ENCODE measurements at places on chromosomes 5 and 9. TPM values are rescaled to one million over a fixed set of nuclear protein-coding genes. Genes with fewer than 3 reads are reported as not detected.

GRCh38 chr5:87924436-87924835 is 344.2 kb downstream of the TMEM161B start:
- DNase-seq, result no peak

GRCh38 chr5:67050635-67051034 is 146.0 kb downstream of the CD180 start:
- DNase-seq, result no peak

DNA sequence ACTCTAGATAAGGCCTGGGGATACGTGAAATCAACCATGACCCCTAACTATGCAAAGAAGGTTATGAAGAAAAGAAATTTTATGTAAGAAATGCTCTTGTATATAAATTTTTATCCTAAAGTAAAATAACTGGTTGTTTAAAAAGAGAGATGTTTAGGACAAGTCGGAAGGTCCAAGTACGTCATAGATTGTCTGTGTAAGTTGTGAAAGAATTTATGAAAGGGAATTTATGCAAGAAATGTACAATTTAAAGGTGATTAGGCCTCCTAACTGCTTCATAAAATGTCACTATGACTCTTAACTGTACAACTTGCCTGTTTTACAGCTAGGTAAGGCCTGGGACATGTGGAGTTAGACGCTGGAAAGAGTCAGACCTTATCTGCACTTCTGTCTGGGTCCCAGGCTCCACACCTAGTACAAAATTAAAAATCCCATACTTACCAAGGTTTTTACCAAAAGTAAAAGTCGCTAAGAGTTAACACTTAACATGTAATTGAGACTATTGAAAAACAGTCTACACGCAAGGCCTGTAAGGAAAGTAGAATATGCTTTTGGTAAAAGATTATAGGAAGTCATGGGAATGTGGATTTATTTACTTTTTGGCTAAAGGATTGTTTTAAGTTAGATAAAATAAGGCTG is 77.4 kb downstream of the KIAA0825 start:
- no peak for DNase-seq

DNA sequence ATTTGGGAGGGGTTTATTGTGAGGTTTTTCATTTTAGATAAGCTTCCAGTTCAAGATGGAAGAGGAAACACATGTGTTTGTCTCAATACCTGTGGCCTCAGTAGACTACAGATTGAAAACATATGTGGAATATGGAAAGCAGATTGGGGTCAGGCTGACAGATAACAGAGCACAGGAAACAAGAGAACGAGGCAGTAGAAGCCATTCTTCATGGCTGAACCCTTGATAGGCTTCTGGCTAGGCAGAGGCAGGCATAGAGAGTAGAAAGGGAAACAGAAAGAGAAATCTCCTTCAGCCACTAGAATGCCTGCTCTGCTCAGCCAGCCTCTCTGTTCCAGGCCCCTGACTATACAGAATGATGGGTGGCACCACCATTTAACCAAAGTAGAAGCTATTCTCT is 152.5 kb downstream of the MUSK start:
- DNase-seq, result no peak

Gene CTSV
- 35.2 TPM for polyA plus RNA-seq

DNA sequence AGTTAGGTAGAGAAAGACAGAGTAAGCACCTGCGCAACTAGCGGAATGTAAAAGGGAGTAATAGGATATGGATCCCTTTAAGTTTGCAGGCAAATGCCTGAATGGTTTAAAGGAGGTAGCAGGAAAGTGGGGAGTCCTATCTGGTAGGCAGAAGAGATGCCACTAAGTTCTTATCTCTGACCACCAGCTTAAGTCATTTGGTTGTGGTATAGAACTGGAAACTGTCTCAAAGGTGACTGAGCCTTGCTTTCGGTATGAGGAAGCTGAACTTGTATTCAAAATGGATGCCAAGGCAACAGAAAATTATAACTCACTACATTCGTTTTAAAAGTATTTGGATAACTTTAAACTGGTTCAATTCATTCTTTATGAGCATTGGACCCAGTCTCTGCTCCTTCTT is 475.6 kb downstream of the DMRTA1 start:
- no peak for DNase-seq

DNA sequence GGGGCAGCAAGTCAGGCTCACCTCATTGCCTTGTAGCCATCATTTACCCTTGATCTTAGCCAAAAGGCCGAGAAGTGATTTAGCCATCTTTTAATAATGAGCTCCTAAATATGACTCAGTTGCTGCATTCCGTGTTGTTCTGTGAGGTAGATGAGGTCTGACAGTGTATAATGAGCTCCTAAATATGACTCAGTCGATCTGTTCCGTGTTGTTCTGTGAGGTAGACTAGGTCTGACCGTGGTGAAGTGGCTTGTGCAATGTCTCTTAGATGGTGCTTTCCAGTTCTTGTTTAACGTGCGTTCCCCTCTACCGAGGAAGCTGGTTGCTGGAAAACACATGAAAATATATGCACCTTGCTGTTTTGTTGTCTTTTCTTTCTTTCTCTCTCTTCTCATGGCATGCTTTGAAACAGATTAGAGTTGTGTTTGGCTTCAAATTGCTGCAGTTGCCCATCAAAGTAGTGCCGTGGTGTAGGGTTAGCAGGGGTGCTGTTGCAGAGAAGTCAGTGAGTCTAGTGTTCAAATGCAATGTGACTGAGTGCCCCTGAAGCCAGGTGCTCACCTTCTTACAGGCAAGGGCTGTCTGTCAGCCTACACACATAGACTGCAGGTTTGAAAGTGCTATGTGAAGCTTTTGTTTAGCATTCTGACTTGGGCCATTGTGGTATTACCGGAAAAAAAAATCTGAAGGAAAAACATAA is 118.6 kb downstream of the KDM4C start:
- DNase-seq, result no peak

- no peak for DNase-seq
Measured at GRCh38 chr5:14204785-14205321, 61.7 kb downstream of the TRIO start.

Gene PPP3R2
- polyA plus RNA-seq, result 0.09 TPM

DNA sequence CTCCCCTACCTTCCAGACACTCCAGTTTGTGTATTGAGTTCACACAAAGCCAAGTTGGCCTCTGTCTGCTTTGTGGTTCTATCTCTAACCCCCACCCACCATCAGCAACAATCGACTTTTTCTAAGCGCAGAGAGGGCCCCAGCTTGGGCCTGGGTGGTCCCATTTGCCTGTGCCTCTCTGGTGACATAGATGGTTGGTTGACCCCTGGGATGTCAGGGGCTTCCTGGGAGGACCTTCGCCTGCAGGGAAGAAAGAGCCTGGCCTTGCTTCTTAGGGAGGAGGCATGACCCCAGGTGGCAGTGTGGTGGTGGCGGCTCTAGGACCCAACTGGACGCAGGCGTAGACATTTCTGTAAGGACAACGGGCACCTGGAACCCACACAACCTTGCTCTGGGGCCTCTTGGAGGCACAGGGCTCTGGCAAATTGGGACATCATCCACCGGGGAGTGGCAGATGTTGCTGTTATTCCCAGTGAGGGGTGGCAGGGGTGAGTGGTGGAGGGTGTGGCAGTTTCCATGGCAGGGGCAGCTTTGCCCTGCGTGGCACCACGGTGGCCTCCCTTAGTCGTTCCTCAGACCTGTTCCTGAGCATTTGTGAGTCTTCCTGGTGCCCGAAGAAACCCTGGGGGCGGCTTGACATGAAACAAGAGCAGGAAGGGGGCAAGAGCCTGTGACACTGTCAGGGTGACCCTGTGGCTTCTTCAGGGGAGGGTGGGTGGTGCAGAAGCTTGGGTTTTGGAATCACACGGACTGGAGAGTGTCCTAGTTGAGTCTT is 171.0 kb upstream of the IER5L start:
- no peak for DNase-seq

DNA sequence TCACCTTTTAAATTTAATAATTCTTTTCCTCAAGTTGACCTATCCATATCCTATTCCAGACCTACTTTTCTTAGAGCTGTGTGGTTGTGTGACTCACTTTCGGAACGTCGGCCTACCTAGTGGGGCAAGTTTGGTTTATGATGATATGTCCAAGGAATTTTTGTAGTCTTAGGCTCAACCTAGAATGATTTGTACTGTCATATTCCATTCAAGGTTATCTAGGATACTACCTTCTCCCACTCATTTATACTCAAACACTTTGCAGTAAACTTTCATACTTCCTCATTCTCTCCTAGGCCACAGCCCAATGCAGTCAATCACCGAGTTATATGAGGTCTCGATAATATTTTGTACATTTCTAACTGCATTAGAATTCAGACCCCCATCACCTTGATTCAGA is 61.9 kb downstream of the PIK3R1 start:
- DNase-seq, result no peak

DNA sequence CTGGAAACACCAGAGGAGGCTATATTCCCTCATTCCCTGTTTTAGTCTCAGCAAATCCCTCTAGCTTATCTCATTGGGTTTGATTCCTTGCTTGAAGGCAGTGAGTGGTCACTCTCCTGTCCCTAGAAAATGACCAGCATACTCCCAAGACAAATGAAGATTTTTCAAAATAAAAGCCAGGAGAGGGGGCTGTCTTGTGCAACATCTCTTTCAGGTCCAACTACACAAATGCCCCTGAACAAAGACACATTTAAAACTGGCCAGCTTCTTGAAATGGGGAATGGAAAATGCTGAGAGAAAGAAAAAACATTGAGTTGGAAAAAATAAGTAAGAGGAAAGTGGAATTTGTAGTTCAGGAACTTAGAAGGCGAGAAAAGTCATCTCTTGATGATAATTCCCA is 49.3 kb upstream of the FAM169A start:
- no peak for DNase-seq

Gene CDX1
- 0.47 TPM for polyA plus RNA-seq

GRCh38 chr5:107672211-107673038 is 1.7 kb upstream of the EFNA5 start:
- DNase-seq, result peak; percentile 75

GRCh38 chr5:167555565-167556166 is 735.8 kb upstream of the WWC1 start:
- DNase-seq, result no peak

- no peak for DNase-seq
Measured at GRCh38 chr5:14364576-14365472, 216.8 kb upstream of the OTULINL start.

- DNase-seq, result no peak
Measured at GRCh38 chr9:86069206-86069869, 30.0 kb downstream of the GOLM1 start.

DNA sequence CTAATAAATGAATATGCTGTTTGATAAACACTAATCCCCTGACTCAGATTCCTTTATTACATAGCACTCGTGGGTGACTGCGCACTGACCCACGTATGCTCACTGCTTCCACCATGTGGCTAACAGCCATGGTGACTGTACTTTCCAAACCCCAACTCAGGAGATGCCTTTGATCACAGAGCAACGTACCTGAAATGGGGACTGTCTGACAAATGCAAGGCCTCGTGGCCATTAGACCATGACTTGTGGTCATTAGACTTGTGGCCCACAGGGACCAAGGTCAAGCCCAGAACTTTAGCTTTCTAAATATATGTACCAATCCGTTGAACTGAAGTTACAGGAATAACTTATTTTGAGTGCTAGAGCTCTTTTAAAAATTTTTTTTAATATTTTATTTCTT is 46.6 kb downstream of the CYFIP2 start:
- DNase-seq, result no peak

Gene FUBP3
- 74.1 TPM for polyA plus RNA-seq

Gene IFNE
- 0.53 TPM for polyA plus RNA-seq

DNA sequence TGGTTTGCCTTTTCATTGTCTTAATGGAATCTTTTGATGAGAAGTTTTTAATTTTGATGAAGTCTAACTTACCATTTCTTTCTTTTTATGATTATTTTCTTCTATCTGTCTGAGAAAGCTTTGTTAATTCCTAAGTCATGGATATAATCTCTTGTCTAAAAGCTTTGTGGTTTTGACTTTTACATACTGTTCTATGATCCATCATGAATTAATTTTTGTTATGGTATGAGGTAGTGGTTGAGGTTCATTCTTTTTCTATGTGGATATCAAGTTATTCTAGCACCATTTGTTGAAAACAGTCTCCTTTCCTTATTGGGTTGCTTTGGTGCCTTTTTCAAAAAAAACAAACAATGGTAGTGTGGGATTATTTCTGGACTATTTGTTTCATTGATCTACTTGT is 20.4 kb downstream of the FBXO10 start:
- no peak for DNase-seq

DNA sequence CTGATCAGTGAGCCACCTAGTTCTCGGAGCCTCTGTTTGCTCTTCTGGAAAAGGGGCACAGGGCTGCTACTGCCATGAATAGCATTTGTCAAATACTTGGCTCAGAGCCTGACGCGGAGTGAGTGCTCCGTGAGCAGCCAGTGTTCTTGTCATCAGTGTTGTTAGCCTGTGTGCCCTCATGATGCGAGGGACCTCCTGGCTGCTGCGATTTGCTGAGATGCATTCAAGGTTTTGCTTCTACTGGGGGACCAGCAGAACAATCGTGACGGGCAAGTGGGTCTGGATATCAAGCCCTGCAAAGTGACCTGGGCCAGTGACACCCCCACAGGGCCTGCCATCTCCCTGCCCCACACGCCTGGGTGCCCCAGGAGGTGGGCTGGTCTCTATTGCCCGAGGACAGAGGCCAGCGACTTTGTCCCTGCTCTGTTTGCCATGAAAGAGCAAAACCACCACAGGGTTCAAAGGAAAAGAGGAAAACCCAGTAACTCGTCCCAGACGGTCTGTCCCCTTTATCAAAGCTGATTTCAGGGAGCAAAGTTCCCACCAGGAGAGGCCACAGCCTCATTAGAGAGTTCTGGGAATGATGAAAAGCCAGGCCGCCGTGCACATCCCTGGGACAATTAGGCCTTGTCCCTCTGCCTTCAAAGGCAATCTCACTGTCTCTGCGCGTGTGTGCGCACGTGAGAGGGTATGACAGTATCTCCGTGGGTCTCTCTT is 86.5 kb upstream of the LMX1B start:
- DNase-seq, result no peak

Gene UBE2QL1
- 0.82 TPM for polyA plus RNA-seq

Gene TAS2R1
- not detected for polyA plus RNA-seq

DNA sequence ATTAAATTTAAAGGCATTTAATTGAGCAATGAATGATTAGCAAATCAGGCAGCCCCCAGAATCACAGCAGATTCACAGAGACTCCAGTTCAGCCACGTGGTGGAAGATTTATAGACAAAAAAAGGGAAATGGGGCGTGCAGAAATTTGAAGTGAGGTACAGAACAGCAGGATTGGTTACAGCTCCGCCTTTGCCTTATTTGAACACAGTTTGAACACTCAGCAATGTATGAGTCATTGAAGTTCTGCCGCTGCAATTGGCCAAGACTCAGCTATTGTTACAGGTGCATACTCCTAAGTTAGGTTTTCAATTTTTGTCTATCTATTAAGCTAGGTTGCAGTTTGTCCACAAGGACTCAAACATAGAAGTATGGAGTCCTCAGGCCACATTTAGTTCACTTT is 157.7 kb upstream of the SLC12A2 start:
- no peak for DNase-seq

GRCh38 chr9:7259544-7260241 is 501.9 kb downstream of the KDM4C start:
- DNase-seq, result no peak

Gene NEUROG1
- polyA plus RNA-seq, result not detected

Gene MRRF
- 36.6 TPM for polyA plus RNA-seq

- DNase-seq, result no peak
Measured at GRCh38 chr5:143601357-143601756, 197.9 kb upstream of the NR3C1 start.

- DNase-seq, result no peak
Measured at GRCh38 chr5:17272111-17272510, 54.7 kb downstream of the BASP1 start.

Gene GFPT2
- polyA plus RNA-seq, result 5.4 TPM

Data from left renal cortex interstitium (tissue), 4 donors.